Stimulated activated CD4-positive, alpha-beta T cell treated with anti-CD3 and anti-CD28 coated beads, Interleukin-15, amount 100 ng/mL, for 1 hour (primary cell): ENCODE measurements at places on chromosomes 1 and 21.
A peak's percentile ranks its signal among the peaks of the same experiment; 100 is the strongest.

GRCh38 chr1:197559244-197559643 is 216.0 kb downstream of the DENND1B start:
- no peak for DNase-seq

- DNase-seq, result no peak
These were observed 53.6 kb downstream of the WNT9A start for GRCh38 chr1:227893949-227894721.

- DNase-seq, result peak; percentile 78
These were observed 9.0 kb downstream of the IGSF9 start for GRCh38 chr1:159936273-159936904.

DNA sequence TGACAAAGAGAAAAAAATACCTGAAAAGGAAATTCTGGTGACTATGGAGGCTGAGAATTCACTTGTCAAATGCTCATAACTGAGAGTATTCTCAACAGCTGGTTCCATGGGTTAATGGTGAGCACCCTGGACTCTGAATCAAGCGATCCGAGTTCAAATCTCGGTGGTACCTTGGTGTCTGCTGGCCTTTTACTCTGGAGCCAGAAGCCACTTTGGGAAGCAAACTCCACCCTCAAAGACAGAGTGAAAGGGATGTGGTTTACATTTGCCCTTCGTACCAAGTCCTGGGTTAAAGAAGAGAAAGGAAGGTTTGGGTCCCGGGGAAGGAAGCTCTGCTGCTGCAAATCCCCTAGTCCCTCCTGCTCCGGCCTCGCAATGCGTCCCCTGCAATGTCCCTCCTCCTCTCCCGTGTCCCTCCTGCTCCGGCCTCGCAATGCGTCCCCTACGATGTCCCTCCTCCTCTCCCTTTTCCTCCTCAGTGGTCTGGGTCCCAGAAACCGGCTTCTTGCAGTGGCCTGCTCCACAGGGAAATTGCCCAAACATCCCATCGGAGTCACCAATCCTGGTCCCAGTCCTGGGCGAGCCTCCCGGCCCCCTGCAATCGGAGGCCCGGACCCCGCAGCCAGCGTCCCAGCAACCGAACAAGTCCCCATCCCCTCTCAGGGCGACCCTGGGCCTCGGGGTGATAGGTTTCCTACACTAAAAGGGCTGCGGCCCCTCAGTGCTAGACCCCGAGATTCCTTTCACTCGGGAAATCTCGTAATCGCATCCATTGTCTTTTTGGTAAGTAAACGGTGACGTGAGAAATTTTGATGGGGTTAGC is 129.4 kb downstream of the PPIAL4G start:
- no peak for DNase-seq

DNA sequence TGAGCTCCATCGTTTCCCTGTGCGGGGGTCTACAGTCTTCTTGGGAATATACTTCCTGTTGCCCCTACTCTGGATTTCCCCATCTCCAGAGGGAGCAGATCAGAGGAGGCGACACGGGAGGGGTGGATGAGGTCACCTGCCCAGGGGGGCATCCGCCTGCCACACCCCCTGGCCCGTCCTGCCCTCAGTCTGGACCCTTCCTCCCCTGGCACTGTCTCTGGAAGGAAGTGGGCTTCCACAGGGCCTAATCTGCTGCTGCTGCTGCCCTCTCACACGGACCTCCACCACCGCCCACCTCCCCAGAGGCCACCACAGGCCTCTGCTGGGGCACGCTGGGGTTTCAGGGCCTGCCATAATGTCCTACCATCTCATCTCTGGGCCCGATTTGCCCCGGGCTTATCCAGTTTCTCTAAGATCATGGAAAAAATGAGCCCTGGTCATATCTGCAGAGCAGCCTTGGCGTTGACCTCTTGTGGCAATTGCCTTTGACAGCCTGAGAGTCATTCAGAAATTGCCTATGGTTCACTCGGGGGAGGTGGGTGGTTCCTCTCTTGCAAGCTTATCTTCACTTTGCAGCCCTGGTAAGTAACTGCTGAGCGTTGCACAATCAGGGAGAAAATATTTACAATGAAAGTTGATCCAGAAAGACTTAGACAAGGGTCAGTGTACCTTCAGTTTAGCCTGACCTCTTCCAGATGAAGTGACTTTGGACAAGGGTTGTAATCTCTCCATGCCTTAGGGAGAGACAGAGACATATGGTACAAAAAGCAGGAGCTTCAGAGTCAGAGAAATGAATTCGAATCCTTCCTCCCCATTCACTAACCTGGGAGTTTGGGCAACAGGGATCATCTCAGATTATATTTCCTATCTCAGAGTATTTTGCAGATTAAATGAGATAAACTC is 252.4 kb downstream of the TOMM20 start:
- DNase-seq, result no peak
